NCI-H1105 (cell line): ENCODE measurements at places on chromosomes 11 and 22.

DNA sequence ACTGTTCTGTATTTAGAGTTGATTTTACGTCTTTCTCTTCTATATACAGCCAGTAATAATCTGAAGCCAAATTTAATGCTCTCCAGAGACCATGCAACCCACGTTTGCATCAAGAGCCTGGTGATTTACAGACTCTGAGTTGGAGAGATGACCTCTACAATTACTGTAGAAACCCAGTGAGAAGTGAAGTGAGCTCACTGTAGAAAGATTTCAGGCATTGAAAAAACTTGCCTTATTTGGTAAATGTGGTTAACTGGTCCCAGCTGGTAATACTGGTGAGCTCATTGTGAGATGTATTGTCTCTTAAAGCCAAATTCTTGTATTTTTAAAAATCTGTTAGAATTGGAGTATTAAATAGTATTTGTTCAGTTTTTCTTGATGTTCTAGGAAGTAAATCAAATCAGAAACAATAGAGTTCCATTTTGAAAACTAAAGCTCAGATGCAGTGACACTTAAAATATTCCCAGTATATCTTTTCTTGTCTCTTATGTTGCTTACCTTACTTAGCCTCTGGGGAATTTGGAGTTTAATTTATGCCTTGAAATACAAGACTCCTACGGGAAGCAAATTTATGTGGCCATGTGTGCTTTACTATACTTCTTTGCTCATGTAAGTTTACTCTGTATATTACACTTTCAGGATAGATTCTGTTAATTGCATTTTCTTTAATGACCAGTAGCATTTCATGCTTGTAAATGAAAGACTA, 189.9 kb downstream of the ARHGAP42 start:
- no peak for DNase-seq

DNA sequence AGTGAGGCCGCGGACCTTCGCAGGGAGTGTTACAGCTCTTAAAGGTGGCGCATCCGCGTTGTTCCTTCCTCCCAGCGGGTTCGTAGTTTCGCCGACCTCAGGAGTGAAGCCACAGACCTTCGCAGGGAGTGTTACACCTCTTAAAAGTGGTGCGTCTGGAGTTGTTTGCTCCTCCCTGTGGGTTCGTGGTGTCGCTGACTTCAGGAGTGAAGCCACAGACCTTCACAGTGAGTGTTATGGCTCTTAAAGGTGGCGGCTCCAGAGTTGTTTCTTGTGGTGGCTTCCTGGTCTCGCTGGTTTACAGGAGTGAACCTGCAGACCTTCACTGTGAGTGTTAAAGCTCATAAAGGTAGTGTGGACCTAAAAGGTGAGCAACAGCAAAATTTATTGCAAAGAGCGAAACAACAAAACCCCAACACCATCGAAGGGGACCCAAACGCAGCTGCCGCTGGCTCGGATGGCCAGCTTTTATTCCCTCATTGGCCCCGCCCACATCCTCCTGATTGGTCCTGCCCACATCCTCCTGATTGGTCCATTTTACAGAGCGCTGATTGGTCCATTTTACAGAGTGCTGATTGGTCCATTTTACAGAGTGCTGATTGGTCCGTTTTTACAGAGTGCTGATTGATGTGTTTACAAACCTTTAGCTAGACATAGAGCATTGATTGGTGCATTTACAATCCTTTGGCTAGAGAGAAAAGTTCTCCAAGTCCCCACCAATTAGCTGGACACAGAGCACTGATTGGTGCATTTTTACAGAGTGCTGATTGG, 1.2 kb upstream of the TMEM45B start:
- DNase-seq: no peak

GRCh38 chr22:22955276-22955798, 67.7 kb downstream of the IGLL5 start:
- DNase-seq: no peak

DNA sequence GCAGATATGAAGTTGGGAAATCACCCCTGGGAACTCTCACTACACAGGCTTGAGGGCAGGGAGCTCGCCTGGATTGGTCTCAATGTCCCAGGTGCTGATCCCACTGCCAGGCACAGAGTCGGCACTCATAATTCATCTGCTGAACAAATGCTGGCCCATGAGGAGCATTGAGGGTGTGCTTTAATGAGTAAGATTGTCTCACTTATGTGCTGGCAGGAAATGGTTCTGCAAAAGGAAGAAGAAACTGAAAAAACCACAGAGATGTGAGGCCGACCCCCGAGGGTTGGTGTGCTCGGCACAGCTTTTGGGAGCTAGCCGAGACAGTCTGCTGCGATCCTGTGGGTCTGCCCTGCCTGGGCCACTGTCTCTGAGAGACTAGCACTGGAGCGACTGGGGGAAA, 9.4 kb downstream of the PLAAT2 start:
- DNase-seq: no peak

GRCh38 chr11:130299978-130300377, 14.7 kb downstream of the ZBTB44 start:
- DNase-seq: no peak
